ENCODE measurements at places on chromosomes 11 and 22.

GRCh38 chr11:17558025-17558780 lies 11.1 kb downstream of the OTOG start:
- no peak for DNase-seq

DNA sequence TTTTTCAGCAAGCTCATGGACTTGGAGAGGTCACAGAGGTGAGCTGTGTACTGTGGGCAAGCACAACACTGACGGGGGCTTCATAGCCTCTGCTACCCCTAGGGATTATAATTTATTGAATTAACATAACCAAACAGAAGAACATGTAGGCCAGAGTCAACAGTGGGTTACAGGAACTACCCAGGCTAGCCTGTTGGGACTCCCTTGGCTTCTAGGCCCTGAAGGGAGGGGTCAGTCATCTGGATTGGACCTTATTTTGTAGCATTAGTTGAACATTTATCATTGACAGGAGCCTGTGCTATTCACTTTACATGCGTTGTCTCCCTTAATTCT lies 56.9 kb downstream of the KREMEN1 start:
- no peak for DNase-seq

DNA sequence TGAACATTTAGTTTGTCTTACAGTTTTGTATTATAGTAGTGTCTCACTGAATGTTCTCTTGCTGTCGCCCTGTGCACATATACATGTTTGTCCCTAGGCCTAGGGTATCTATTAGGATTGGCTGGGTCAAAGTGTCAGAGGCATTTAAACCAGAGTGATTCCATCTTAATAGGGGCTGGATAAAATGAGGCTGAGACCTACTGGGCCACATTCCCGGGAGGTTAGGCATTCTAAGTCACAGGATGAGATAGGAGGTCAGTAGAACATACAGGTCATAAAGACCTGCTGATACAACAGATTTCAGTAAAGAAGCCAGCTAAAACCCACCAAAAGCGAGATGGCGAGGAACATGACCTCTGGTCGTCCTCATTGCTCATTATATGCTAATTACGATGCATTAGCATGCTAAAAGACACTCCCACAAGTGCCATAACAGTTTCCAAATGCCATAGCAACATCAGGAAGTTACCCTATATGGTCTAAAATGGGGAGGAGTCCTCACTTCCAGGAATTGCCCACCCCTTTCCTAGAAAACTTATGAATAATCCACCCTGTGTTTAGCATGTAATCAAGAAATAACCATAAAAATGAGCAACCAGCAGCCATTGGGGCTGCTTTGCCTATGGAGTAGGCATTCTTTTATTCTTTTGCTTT lies 82.6 kb downstream of the LDLRAD3 start:
- DNase-seq: no peak

GRCh38 chr22:26273011-26273675 lies 103.9 kb downstream of the SEZ6L start:
- no peak for DNase-seq

- DNase-seq: no peak
Measured at GRCh38 chr22:22878211-22878570, 9.4 kb upstream of the IGLL5 start.

- no peak for DNase-seq
Measured at GRCh38 chr11:10307022-10307399, 2.1 kb downstream of the ADM start.

DNA sequence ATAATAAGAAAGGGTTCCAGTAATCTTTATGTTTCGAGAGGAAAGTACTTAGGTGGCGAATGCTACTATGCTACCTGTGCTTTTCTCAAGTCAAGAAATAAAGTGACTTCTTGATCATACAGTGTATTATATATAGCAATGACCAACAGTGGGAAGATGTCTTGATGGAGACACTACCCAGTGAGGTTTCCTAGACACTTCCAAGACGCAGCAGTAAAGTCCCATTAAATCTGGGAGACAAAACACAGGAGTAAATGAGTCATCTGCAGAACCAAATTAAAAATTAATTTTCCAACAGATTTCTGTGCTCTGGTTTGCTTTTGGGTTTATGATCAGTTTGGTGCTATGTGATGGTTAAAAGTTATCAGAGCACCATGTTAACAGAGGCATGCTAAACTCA lies 29.1 kb upstream of the RAB38 start:
- DNase-seq: no peak

Data from astrocyte of the cerebellum (primary cell).